Activated CD8-positive, alpha-beta memory T cell treated with anti-CD3 and anti-CD28 coated beads, Interleukin-2, amount 10 ng/mL, durations not matched to agents 7 days and 5 days (primary cell): ENCODE measurements at places on chromosomes 4 and X. TPM values are rescaled to one million over a fixed set of nuclear protein-coding genes. Genes with fewer than 3 reads are reported as not detected.

Gene ADGRG2
- total RNA-seq: not detected

Gene PRSS12
- not detected for total RNA-seq

Gene NDP
- not detected for total RNA-seq

Gene ADH1B
- not detected for total RNA-seq

Gene CFP
- 4.0 TPM for total RNA-seq

Gene CAPN6
- not detected for total RNA-seq

Gene CPLX1
- total RNA-seq: 0.14 TPM

Gene IRS4
- total RNA-seq: 0.16 TPM

Gene DACH2
- not detected for total RNA-seq

Gene NALF2
- total RNA-seq: not detected

Gene PPP2R3B
- 31.7 TPM for total RNA-seq

Gene DMRTC1
- not detected for total RNA-seq

Gene FAM47A
- not detected for total RNA-seq

DNA sequence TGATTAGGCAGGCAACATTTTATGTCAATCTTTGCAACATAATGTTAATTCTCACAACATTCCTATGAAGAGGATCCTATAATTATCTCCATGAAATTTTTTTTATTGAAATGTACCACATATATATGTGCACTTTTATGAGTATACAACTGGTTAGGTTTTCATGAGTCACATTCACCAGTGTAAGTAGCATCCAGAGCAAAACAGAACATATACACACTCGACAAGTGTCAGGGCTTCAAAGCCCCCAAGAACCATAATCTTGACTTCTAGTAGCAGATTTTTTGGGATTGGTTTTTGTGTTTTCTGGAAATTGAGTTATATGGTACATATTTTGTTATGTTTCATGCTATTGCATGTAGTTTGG is 62.4 kb downstream of the ARHGAP10 start:
- peak overlapping the region; percentile 85 for H3K27ac ChIP-seq
- H3K4me1 ChIP-seq: peaks cover 56% of the 10 kb centered on the region
- H3K27me3 ChIP-seq: peaks cover 5% of the 10 kb centered on the region
- H3K4me3 ChIP-seq: peak overlapping the region; percentile 57

- no peak overlapping the region for H3K27ac ChIP-seq
- H3K4me3 ChIP-seq: no peak overlapping the region
- H3K4me1 ChIP-seq: no peaks in the 10 kb centered on the region
- DNase-seq: no peak
- H3K36me3 ChIP-seq: no peaks in the 10 kb centered on the region
- H3K27me3 ChIP-seq: no peaks in the 10 kb centered on the region
These were observed 791.3 kb downstream of the RAB28 start for GRCh38 chr4:12692815-12693214.

DNA sequence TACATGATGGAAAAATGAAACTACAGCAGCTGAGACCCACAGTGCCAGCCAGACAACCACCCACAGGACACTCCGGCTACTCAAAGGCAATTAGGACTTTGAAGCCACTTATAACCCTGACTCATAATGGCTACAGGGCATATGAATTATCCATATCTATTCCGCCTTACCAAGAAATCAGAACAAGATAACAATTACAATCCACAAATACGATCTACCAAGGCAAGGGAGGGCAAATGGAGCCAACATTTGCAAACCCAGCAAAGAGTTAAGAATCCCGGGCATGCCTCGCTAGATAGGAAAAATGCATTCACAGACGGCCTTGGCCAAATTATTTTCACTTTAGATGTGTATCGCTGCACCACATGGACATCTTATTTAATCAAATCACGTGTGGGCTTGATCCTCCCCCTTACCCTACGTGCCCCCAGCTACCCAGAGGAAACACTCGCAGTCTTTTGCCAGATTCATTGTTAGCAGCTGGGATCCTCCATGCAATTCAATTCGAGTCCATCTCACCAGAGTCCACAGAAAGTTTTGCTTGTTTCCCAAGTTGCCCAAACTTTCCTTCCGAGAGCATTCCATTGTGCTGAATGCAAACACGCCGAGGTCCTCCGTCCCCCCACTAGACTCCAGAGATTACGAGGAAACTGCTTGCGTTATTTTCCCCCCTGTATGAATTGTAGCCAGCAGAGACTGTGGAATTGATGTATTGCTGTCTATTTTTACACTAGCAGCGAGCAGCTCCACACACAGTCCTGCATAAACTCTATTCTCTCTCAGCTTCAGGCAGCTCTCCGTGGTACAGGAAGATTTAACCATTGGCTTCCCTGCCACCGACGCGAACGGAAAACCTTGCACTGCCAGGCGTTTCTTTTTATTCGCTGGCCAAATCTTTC is 1.2 kb downstream of the PPARGC1A start:
- no peak for DNase-seq
- no peaks in the 10 kb centered on the region for H3K4me1 ChIP-seq
- H3K27ac ChIP-seq: no peak overlapping the region
- H3K4me3 ChIP-seq: no peak overlapping the region

DNA sequence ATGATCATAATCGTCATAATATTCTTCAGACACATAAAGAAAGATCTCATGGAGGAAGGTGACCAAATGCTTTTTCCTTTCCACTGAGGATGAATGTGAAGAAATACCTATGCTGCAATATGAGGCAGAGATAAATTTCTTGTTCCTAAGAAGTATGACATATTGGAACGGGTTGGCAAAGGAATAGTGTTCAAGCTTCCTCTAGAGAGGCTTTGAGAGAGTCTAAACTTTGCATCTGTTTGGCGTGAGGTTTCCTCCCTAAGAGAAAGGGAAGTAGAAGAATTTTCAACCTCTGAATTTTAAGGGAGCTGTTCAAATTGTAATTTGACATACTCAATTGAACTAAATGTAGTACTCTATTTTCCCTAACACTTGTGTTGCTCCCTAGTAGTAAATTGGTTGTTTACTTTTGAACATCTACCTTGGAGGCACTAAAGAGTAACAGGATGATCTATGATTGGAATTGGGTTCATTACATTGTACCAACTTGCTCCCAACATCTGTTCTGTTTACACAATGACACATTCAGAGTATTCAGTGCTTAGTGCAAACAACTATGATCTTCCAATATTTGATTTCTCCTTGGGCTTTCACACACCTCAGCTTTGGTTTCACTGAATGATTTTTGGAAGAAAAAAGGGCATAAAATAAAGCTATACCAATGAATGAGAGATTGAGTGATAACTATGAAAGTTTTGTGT is 122.0 kb downstream of the CORIN start:
- no peak overlapping the region for H3K4me3 ChIP-seq
- H3K36me3 ChIP-seq: no peaks in the 10 kb centered on the region
- H3K27me3 ChIP-seq: peaks cover 43% of the 10 kb centered on the region
- H3K27ac ChIP-seq: no peak overlapping the region
- no peak for DNase-seq

DNA sequence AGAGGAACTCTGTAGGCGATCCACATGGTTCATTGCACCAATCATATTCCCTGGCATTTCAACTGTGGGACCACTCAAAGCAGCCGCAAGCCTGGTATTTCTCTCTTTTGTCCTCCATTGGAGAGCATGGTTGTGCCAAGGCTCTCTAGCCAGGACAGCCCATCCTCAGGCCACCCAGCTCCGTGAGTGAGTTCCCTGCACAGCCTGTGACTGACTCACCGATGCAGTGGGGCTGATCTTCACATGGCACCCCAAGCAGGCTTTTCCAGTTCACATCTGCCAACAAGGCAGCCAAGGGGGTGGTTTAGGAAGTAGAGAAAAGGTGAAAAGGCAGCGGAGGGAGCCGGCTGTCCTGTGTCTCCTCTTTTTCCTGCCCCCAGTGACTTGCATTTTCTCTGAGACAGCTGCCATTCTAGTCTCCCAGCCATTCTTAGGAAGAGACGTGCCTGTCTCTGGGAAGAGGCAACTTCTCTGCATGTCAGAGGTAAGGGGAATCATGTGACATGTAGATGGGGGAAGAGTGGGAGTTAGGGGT is 69.2 kb downstream of the MID1IP1 start:
- no peak overlapping the region for H3K27ac ChIP-seq
- H3K36me3 ChIP-seq: no peaks in the 10 kb centered on the region
- H3K27me3 ChIP-seq: no peaks in the 10 kb centered on the region
- no peak for DNase-seq
- no peaks in the 10 kb centered on the region for H3K4me1 ChIP-seq

DNA sequence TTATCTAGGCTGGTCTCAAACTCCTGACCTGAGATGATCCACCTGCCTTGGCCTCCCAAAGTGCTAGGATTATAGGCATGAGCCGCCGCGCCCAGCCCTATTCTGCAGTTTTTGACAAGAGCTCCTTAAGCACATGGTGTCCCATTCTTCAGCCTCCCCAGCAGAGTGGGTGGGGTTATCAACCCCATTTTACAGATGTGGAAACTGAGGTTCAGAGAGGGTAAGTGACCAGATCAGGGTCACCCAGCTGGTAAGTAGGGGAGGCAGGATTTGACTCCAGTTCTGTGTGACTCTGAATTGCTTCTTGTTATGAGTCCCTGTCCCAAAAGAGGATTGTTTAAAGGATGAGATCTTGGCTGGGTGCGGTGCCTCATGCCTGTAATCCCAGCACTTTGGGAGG is 14.5 kb downstream of the MAN2B2 start:
- no peak overlapping the region for H3K27ac ChIP-seq
- no peak for DNase-seq
- H3K4me3 ChIP-seq: no peak overlapping the region

- no peaks in the 10 kb centered on the region for H3K27me3 ChIP-seq
- no peak for DNase-seq
- H3K4me1 ChIP-seq: no peaks in the 10 kb centered on the region
- H3K36me3 ChIP-seq: no peaks in the 10 kb centered on the region
These were observed 38.8 kb upstream of the CAPN6 start for GRCh38 chrX:111309083-111309482.

GRCh38 chr4:30642567-30642966 is 77.6 kb upstream of the PCDH7 start:
- no peaks in the 10 kb centered on the region for H3K27me3 ChIP-seq
- H3K4me3 ChIP-seq: no peak overlapping the region
- no peaks in the 10 kb centered on the region for H3K36me3 ChIP-seq
- DNase-seq: no peak
- no peak overlapping the region for H3K27ac ChIP-seq
- no peaks in the 10 kb centered on the region for H3K4me1 ChIP-seq

DNA sequence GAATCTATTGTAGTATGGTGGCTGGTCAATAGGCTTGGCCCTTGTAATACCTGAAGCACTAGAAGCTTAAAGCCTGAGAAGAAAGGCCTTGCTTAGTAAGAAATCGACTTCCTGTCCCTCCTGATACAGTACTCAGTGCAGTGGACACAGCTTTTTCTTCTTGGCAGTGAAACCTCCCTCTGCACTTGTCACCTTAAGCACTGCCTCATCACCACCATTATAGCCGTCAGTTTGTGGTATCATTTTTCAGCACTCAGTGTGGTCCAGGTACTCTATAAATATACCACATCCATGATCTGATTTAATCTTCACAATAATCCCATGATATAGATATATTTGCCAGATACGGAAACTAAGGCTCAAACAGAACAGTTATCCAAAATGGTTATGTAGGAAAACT is 75.2 kb downstream of the PALLD start:
- no peak overlapping the region for H3K27ac ChIP-seq
- H3K27me3 ChIP-seq: peaks cover 13% of the 10 kb centered on the region
- DNase-seq: no peak
- no peaks in the 10 kb centered on the region for H3K36me3 ChIP-seq
- H3K4me1 ChIP-seq: peaks cover 4% of the 10 kb centered on the region

DNA sequence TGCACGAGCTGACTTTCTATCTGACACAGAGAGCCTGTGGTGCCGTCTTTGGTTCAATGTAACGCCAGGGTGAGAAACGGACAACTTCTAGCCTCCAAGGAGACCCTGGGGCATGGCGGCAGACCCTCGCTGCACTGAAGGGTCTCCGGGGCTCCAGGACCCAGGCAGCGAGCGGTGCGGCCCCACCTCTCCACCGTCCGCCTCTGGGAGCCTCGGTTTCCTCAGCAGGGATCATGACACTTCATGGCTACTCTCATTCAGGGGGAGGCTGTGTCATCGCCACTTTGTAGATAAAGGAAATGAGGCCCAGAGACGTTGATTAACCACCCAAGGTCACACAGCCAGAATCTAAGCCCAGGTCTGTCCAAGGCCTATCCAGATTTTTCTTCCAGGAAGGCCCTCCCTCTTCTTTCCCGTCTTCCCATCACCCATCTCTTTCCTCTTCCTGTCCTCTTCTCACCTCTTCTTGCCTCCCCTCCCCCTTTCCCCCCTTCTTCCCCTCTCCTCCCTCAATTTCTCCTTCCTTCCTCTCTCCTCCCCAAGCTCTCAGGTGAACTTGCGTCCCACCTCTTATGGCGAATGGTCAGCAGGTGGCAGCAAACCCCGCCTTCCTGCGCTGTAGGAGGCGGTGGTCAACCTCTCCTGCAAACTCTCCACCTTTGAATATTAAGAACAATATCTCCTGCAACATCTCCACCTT is 69.3 kb upstream of the HMX1 start:
- no peaks in the 10 kb centered on the region for H3K4me1 ChIP-seq
- no peak overlapping the region for H3K4me3 ChIP-seq
- DNase-seq: no peak
- no peak overlapping the region for H3K27ac ChIP-seq
- no peaks in the 10 kb centered on the region for H3K36me3 ChIP-seq

GRCh38 chr4:156401371-156401770 is 447.7 kb upstream of the CTSO start:
- H3K27ac ChIP-seq: no peak overlapping the region
- H3K36me3 ChIP-seq: no peaks in the 10 kb centered on the region
- DNase-seq: no peak
- no peaks in the 10 kb centered on the region for H3K27me3 ChIP-seq

GRCh38 chr4:6252051-6252450 is 17.6 kb upstream of the WFS1 start:
- H3K27me3 ChIP-seq: peaks cover 48% of the 10 kb centered on the region
- no peak overlapping the region for H3K27ac ChIP-seq
- no peak for DNase-seq
- no peaks in the 10 kb centered on the region for H3K36me3 ChIP-seq

GRCh38 chrX:119041175-119041574 is 31.6 kb upstream of the CT47C1 start:
- no peaks in the 10 kb centered on the region for H3K27me3 ChIP-seq
- H3K36me3 ChIP-seq: no peaks in the 10 kb centered on the region
- no peak overlapping the region for H3K4me3 ChIP-seq
- no peak for DNase-seq
- no peak overlapping the region for H3K27ac ChIP-seq
- H3K4me1 ChIP-seq: no peaks in the 10 kb centered on the region

- no peak overlapping the region for H3K4me3 ChIP-seq
- peaks cover 10% of the 10 kb centered on the region for H3K4me1 ChIP-seq
- peaks cover 15% of the 10 kb centered on the region for H3K27me3 ChIP-seq
- H3K27ac ChIP-seq: no peak overlapping the region
These were observed 290.2 kb downstream of the FBXW7 start for GRCh38 chr4:152245680-152246079.

DNA sequence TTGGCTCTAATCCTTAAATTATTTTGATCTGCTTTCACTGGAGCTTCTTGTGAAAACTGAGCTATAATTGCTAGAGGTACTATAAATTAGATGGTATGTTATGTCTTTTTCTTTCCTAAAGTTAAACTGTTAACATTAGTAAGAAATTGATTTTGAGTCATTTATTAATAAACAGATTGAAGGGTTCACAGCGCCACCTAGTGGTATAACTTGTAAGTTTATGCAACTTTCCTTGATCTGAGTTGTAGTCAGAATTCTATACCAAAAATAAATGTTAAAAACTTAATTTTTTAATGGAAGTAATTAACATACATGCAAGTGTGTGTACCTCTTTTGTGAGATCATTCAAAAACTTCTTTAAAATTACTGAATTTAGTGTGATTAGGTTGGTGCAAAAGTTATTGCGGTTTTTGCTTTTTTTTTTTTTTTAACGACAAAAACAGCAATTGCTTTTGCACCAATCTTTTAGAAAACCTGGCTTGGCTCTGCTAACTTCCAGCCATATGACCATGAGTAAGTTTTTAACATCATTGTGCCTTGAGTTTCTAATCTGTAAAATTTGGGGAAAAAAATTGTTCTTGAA is 151.5 kb downstream of the CENPC start:
- no peak for DNase-seq
- H3K4me3 ChIP-seq: no peak overlapping the region
- H3K36me3 ChIP-seq: no peaks in the 10 kb centered on the region
- no peaks in the 10 kb centered on the region for H3K4me1 ChIP-seq
- H3K27me3 ChIP-seq: peaks cover 19% of the 10 kb centered on the region
